ENCODE measurements at places on chromosomes 6 and 20. TPM values are rescaled to one million over a fixed set of nuclear protein-coding genes. Genes with fewer than 3 reads are reported as not detected.

DNA sequence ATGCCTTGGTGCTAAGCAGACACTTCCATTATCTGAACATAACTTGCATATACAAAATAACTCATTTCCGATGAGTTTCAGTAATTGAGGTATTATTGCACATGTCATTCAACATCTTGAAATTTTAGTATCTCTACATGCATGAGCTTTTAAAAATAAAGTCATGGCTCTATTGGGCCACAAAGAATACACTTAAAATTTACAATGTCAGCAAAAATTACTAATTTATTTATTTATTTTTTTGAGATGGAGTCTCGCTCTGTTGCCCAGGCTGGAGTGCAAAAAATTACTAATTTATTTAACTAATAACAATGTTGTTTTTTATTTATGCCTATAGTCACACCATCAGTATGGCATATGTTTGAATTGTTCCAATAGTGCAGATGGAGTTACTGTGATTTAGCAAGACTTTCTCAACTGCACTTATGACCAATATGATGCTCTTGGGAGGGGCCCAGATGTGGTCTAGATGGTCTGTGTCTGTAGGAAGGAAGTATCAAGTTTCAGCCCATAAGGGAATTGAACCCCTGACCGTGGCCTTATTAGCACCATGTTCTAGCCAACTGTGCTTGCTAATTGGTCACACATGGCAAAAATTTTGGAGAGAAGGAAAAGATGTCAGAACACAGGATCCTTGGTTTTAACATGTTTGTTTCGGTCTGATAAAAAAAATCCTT lies 370.7 kb upstream of the TSHZ2 start:
- H3K4me1 ChIP-seq, result no peaks in the 10 kb centered on the region
- H3K4me3 ChIP-seq, result no peak overlapping the region
- no peaks in the 10 kb centered on the region for H3K27me3 ChIP-seq
- no peaks in the 10 kb centered on the region for H3K36me3 ChIP-seq
- DNase-seq, result no peak

GRCh38 chr6:24064106-24064505 lies 61.9 kb upstream of the NRSN1 start:
- DNase-seq, result no peak
- no peaks in the 10 kb centered on the region for H3K27me3 ChIP-seq
- no peaks in the 10 kb centered on the region for H3K4me1 ChIP-seq

- DNase-seq, result no peak
- no peak overlapping the region for H3K4me3 ChIP-seq
- H3K36me3 ChIP-seq, result no peaks in the 10 kb centered on the region
- H3K4me1 ChIP-seq, result no peaks in the 10 kb centered on the region
These were observed 135.8 kb downstream of the SLC35F1 start for GRCh38 chr6:118042855-118043254.

DNA sequence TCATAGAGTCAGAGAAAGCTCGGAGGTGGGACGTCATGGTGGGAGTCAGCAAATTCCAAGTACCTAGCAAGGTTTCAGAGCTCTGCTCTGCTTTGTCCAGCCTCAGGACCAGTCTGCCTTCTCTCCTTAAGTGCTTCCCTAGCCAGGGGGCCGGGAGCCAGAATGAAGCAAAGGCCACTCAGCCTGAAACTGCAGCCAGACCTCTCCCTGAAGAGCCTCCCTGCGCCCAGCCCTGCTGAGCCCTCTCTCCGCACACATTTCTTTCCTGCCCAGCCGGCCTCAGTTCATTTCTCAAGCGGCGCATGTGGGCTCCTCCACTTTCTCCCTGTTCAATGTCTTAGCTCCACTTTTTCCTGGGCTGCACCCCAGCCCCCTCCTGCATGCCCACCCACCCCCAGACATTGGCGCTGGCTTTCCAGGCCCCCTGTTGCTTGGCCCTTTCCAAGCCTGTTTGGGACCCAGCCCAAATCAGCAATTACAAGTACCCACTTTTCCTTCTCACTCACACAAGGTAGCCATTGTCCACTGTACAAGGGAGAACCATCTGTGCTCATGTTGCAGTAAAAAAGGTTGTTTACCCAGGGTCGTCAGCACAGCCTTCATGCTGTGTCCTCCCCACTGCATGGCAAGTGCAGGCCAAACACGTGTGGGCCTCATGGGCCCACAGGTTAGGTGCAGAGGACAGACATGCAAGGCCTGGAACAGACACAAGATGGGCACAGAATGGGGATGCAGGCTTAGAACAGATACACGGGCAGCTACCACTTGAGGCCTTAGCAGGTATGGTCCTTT lies 147.1 kb downstream of the MRPL14 start:
- no peak overlapping the region for H3K4me3 ChIP-seq
- H3K36me3 ChIP-seq, result no peaks in the 10 kb centered on the region
- no peaks in the 10 kb centered on the region for H3K4me1 ChIP-seq
- no peak overlapping the region for H3K27ac ChIP-seq
- H3K27me3 ChIP-seq, result no peaks in the 10 kb centered on the region
- DNase-seq, result peak; percentile 20

- no peak overlapping the region for H3K27ac ChIP-seq
- peaks cover 6% of the 10 kb centered on the region for H3K27me3 ChIP-seq
- no peak for DNase-seq
- no peaks in the 10 kb centered on the region for H3K36me3 ChIP-seq
These were observed 9.3 kb downstream of the TRIM15 start for GRCh38 chr6:30172681-30173080.

DNA sequence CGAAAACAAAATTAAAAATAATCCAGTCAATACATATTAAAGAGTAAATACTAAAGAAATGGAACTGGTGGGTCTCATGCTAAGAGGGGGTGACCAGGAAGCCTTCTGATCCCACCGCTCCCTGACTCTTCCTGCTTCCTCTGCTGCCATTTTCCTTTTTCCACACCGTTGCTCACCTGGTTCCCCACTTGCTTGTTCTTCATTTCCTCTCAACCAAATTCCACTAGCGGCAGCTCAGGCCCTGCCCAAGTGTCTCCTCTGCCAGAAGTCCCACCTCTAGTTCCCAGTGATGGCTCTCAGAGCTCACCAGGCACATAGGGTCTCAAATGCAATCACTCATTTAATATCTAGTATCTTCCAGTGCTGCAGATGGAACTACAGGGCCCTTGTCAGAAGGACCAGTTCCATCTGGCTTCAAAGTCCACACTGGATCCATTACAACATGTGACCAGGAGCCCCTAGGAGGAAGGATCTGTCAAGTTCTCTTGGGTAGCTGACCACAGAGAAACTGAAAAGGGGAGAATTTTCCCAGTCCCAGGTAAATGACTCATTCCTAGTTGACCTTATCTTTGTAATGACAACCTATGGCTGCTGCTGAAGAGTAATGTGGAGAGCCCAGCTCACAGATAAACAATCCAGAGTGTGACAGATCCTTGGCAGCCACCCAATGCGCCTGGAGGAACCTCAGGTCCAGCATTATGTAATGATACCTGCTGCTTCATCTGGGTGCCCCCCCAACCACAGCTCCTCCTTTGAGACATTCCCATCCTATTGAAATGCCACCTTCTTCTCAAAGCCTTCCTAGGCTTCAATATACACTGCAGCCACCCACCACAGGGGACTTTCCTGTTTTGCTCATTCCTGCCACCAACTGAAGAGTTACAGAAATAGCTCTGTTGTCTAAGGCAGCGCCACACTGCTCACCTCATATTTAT lies 38.2 kb downstream of the ELMO2 start:
- no peak overlapping the region for H3K27ac ChIP-seq
- H3K27me3 ChIP-seq, result no peaks in the 10 kb centered on the region
- no peak for DNase-seq
- no peak overlapping the region for H3K4me3 ChIP-seq
- no peaks in the 10 kb centered on the region for H3K4me1 ChIP-seq

GRCh38 chr20:25566821-25567220 lies 18.5 kb downstream of the NINL start:
- peaks cover 31% of the 10 kb centered on the region for H3K36me3 ChIP-seq
- H3K27me3 ChIP-seq, result no peaks in the 10 kb centered on the region
- H3K27ac ChIP-seq, result no peak overlapping the region
- no peaks in the 10 kb centered on the region for H3K4me1 ChIP-seq
- no peak for DNase-seq

DNA sequence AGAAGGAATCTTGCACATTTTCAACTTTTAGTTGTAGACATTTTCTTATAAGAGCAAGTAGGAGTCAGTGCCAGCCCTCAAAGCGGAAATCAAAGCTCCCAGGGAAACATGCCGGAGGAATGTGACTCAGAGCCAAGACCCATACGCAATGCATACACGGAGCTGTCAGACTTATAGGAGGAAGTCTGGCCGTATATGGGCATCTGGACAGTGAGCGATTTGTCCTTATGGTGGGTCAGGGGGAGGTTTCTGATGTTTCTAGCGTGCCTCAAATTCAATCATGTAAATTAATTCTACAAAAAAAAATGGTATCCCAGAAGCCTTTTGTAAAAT lies 3.6 kb upstream of the CCN2 start:
- H3K27ac ChIP-seq, result no peak overlapping the region
- H3K4me1 ChIP-seq, result peaks cover 21% of the 10 kb centered on the region
- DNase-seq, result no peak
- no peaks in the 10 kb centered on the region for H3K27me3 ChIP-seq
- no peak overlapping the region for H3K4me3 ChIP-seq
- peaks cover 13% of the 10 kb centered on the region for H3K36me3 ChIP-seq

DNA sequence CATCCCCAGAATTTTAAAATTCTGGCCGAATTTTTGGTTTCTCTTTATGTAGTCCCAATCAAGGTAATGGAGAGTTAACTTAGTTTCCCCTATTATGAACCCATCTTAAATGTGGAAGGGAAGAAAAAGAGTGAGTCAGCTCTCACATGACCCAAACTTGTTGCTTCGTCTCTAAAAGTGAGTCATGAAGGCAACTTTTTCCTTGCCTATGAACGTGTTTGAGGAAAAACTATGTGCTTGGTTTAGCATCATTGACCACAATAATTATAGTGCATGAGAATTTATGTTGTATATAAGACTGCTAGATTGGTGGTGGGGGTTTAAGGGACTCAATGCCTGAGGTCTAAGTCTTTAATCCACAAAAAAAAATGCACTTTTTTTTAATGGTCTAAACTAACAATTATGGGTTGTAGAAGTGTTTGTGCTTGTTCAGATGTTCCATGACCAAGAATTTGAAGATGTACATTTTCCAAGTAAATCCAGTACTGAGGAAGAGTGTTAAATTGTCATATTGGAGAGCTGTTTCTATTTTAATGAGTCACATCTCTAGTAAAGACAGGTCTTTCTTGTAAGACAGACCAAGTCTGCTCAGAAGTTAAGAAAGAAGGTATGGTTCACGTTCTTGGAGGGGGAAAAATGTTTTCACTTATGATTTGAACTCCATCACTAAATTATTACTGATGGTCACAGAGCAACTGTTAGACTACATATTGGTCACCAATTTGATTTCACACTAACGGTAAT lies 409.9 kb upstream of the MARCKS start:
- H3K4me1 ChIP-seq, result no peaks in the 10 kb centered on the region
- H3K27me3 ChIP-seq, result no peaks in the 10 kb centered on the region
- DNase-seq, result no peak
- no peaks in the 10 kb centered on the region for H3K36me3 ChIP-seq
- no peak overlapping the region for H3K4me3 ChIP-seq
- no peak overlapping the region for H3K27ac ChIP-seq

- peaks cover 2% of the 10 kb centered on the region for H3K36me3 ChIP-seq
- H3K4me1 ChIP-seq, result peaks cover 10% of the 10 kb centered on the region
- H3K27ac ChIP-seq, result no peak overlapping the region
- peak; percentile 55 for DNase-seq
These were observed 1.1 kb upstream of the SLC22A23 start for GRCh38 chr6:3457710-3458602.

- H3K27ac ChIP-seq, result no peak overlapping the region
- H3K4me1 ChIP-seq, result no peaks in the 10 kb centered on the region
- peaks cover 6% of the 10 kb centered on the region for H3K36me3 ChIP-seq
- DNase-seq, result no peak
These were observed 40.2 kb upstream of the DACT2 start for GRCh38 chr6:168359794-168360193.

DNA sequence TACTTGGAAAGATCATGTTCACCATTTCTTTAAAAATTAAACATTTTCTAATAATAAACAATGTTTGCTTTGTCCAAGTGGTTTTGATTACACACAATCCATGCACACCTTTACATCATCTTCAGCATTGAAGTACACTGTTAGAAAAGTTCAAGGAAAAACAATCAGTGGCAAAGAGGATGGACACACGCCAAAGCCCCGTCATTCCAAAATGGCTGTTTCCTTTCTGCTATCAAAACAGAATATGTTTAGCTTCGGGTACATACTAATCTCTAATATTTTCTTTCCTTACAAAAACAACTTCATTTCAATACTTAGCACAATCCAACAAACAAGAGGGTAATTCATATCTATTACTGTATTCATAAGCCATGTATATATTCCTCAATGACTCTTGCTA lies 24.5 kb downstream of the REPS1 start:
- 0 out of 2 replicates have a peak, but pooled peaks cover 2% of the 10 kb centered on the region for H3K4me1 ChIP-seq
- no peaks in the 10 kb centered on the region for H3K27me3 ChIP-seq
- no peak overlapping the region for H3K27ac ChIP-seq
- no peak overlapping the region for H3K4me3 ChIP-seq
- H3K36me3 ChIP-seq, result no peaks in the 10 kb centered on the region
- no peak for DNase-seq

DNA sequence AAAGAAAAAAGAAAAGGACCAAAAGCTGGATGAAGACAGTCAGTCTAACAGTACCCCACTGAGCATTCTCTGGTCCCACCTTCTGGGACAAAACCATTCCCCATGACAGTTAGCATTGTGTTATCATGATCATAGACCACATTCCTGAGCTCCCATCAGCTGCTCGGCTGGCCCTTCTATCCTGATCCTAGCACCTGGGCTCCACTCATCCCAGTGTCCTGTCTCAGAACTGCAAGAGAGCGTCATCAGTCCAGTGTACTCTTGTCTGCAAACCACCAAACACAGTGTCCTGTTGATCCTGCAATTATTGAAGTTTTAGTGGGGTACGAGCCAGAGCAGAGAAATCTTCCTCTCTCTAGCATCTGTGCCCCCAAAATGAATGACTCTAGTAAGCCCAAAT lies 16.0 kb upstream of the TAAR1 start:
- no peak overlapping the region for H3K27ac ChIP-seq
- no peak overlapping the region for H3K4me3 ChIP-seq

DNA sequence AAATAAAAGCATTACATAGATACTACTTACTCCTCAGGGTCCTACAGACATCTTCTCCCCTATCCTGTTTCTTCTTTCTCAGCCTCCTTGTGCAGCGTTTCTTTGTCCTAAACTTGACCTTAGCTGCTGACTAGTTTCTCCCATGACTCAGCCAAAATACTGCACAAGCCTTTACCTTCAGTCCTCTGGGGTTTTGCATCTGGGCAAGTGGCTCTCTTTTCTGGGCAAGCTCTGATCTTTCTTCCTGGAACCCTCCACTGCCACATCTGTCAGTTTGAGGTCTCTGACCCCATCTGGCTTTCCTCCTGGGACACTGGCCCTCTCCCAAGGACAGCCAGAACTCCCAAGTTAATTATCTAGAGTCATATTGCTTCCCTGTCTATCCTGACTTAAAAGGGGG lies 838.4 kb downstream of the DHX35 start:
- H3K27me3 ChIP-seq, result no peaks in the 10 kb centered on the region
- H3K36me3 ChIP-seq, result no peaks in the 10 kb centered on the region
- no peak for DNase-seq
- H3K4me3 ChIP-seq, result no peak overlapping the region

GRCh38 chr6:131741688-131742393 lies 31.0 kb upstream of the CTAGE9 start:
- no peak for DNase-seq
- no peak overlapping the region for H3K27ac ChIP-seq
- no peak overlapping the region for H3K4me3 ChIP-seq

The RHAG gene
- total RNA-seq, result not detected

The OTOR gene
- not detected for total RNA-seq

The DYNLT2 gene
- 1.8 TPM for total RNA-seq

The MEI4 gene
- 0.55 TPM for total RNA-seq

The COL10A1 gene
- total RNA-seq, result not detected
